Mucosa of gallbladder (tissue), 1 donor: ENCODE measurements at places on chromosomes 1 and 21. TPM values are rescaled to one million over a fixed set of nuclear protein-coding genes. Genes with fewer than 3 reads are reported as not detected.

DNA sequence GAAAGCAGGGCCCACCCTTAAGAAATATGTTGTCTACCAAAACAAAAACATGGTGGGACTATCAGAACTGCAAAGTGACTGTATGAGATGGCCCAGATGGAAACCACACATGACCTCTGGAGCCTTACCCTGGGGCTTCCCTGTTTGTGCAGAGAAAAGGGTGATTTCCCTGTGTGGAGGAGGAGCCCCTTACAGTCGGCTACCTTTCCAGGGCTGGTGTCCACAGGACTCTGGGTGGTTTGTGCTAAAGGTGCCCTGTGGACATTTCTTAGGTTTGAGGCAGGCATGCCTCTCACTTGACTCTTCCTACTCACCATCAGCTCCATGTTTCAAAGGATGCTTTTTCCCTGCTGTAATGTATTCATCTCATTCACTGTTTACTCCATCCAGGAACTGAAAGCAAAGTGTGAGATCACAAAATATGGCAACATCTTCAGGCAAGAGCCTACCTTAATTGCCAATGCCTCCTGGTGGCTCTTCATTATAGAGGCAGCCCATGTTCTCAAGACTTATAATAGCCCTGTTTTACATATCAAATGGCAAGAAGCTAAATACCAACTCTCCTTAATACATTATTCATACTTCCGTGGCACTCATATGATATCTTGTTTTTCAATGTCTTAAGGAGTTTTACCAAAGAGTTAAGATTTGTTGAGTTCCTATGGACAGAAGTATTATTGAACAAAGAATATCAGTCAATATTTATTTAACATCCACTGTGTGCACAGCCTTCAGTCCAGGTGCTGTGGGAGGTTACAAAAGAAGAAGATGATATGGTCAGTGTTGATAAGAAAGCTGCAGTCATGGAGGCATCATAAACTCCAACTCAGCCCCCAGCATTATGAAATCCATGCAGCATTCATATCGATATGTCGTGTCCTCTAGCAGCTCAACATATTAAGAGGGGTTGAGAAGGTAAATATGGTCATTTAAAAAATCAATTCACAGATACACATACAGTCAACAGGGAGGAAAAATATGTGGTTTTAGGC is 15.5 kb upstream of the TFF3 start:
- no peak for DNase-seq

GRCh38 chr1:94081566-94082344 is 39.2 kb downstream of the ABCA4 start:
- DNase-seq, result no peak

GRCh38 chr1:156391701-156392100 is 22.7 kb downstream of the RHBG start:
- no peak for DNase-seq

DNA sequence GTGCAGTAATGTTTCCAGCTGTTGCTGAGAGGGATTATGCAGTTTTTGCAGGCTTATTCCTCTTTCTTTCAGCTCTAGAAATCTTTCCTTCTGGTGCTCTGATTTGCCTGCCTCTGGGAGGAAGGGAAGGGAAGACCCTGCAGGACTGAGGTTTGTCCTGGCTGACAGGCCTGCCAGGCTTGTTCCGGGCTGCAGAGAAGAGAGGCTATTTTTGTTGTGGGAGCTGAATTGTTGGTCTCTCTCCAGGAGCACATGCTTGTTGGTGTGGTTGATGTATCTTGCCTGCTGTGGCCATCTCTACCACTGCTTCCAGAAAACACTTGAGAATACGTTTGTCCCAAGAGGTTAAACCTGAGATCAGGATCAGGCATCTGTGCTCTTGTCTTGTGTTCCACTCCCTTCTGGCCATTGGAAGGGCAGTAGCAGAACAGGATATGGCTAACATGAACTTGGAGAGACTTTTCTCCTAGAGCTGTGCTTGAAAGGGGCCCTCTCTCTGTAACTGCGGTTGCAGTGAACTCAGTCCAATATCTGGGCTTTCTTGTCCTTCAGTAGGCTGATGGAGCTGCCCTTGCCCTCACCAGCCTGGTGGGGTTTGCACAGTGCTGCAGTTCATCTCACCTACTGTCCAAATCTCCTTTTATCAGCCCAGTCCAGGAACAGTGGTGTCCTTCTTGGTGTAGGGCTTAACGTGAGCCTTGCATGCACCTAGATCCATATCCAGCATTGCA is 21.5 kb upstream of the SLC25A34 start:
- no peak for DNase-seq

DNA sequence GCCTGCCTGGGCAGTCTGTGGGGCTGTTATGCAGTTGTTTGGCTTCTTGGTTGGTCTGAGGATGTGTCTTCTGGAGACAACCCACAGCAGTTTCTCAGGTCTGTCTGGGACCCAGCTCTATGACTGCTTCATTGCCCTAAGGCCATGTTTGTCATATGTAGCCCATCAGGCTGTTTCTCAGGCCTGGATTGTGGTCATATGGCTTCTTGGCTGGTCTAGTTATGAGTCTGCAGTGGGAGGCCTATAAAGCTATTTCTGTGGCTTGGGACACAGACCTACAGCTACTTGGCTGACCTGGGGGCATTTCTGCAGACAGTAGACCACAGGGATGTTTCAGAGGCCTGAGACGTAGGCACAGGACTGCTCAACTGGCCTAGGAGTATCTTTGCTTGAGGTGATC is 41.5 kb downstream of the CHIA start:
- no peak for DNase-seq

GRCh38 chr1:116252785-116253184 is 120.3 kb upstream of the ATP1A1 start:
- no peak for DNase-seq

DNA sequence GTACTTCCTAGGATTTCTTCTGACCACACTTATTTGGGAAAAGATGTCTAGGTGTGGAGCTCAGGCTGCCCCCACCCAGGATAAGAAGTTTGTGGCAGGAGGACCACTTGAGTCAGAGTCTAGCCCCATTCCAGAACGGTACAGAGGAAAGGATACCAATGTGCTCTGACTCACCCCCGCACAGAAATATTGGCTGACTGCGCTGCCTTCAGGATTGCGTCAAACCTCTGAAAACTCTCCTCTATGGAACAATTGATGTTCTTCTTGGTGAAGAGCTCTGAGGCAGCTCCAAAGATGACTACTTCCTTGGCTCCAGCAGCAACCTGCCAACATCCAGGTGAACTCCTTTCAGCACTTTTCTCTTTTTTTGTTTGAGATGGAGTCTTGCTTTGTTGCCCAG is 11.2 kb downstream of the HMGCL start:
- DNase-seq, result no peak

Gene DMRTA2
- total RNA-seq, result not detected

Gene TFF2
- 115 TPM for total RNA-seq

Gene KIF17
- 4.7 TPM for total RNA-seq

Gene PYHIN1
- total RNA-seq, result 3.2 TPM

Gene CDA
- 1.6 TPM for total RNA-seq

Gene EFNA3
- 2.7 TPM for total RNA-seq

Gene IFI44
- 22.7 TPM for total RNA-seq

Gene SLC19A2
- total RNA-seq, result 29.0 TPM

GRCh38 chr1:209895709-209896108 is 42.3 kb upstream of the SYT14 start:
- no peak for DNase-seq

DNA sequence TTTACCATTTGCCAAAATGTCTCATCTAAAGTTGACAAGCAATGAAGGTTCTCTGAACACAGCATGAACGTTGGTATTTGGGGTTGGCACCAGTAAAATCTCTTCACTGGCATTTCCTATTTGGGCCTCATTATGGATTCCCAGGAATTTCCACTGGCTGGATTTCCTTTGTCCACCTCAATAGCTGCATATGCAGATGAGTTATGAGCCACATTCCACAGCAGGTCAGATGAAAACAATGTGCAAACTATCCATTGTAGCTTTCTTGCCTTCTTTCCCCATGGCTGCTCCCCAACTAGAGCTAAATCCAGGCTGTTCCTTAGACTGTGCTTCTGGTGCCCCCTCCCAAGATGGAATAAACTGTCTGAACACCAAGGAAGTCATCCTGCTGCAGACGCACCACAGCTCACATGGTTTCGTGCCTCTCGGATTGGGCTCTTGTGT is 168.1 kb upstream of the FGGY start:
- no peak for DNase-seq

Gene TNNI3K
- 1.3 TPM for total RNA-seq
